ENCODE measurements at places on chromosomes 12 and 14.

GRCh38 chr12:40313928-40314327, 89.1 kb downstream of the LRRK2 start:
- no peaks in the 10 kb centered on the region for H3K27me3 ChIP-seq
- H3K4me3 ChIP-seq: no peak overlapping the region
- H3K27ac ChIP-seq: no peak overlapping the region
- no peak for DNase-seq

- peak overlapping the region; percentile 42 for H3K4me3 ChIP-seq
- no peaks in the 10 kb centered on the region for H3K36me3 ChIP-seq
- H3K27ac ChIP-seq: no peak overlapping the region
- peaks cover 8% of the 10 kb centered on the region for H3K27me3 ChIP-seq
- peak; percentile 42 for DNase-seq
- peaks cover 7% of the 10 kb centered on the region for H3K4me1 ChIP-seq
These were observed 41.6 kb downstream of the ITPK1 start for GRCh38 chr14:93073910-93074769.

DNA sequence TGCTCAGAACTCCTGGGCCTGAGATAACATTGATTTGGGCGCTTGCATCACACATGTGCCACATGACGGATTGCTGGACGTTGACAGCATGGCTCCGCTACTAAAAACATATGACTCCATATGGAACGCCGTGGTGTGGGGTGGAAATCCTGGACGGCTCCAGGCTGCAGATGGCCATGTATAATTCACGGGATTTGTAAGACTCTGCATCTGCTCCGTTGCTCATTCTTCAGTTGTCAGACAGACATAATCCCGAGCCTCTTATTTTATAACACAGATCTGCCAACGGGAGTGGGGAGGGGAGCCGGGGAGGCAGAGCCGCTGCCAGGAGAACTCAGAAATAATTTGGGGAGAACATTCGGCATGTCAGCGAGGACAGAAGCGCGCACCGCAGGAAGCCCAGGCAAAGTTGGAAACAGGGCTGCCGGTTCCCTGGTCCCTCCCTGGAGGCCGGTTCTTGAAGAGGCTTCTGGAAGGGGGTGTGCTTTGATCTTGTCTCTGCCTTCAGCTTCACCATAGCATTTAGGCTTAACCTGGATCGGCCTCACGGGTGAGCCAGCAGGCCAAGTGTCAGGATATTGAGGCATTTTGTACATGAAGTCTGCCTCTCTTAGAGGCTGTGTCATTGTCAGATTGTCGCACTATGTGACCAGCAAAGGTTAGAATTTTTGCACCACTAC, 45.8 kb upstream of the MYL2 start:
- no peak for DNase-seq
- H3K27me3 ChIP-seq: peaks cover 13% of the 10 kb centered on the region
- H3K4me3 ChIP-seq: no peak overlapping the region

DNA sequence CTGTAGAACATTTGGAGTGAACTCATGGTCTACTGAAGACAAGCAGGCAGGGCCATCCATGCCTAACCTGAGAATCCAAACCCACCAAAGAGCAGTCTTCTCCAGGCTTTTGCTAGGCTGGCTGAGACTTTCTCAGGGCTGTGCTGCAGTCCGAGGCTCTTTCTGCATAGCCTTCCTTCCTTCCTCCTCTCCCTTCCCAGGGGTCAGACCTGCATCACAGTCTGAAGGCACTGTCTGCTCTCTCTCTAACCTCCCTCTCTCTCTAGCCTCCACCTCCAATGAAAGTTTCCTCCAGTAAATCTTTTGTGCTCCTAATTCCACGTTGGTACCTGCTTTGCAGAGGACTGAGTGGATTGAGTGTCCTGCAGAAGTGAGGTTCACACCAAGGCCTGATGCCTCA, 6.4 kb upstream of the WSCD2 start:
- no peak overlapping the region for H3K4me3 ChIP-seq
- peaks cover 41% of the 10 kb centered on the region for H3K27me3 ChIP-seq
- DNase-seq: no peak
- no peak overlapping the region for H3K27ac ChIP-seq

DNA sequence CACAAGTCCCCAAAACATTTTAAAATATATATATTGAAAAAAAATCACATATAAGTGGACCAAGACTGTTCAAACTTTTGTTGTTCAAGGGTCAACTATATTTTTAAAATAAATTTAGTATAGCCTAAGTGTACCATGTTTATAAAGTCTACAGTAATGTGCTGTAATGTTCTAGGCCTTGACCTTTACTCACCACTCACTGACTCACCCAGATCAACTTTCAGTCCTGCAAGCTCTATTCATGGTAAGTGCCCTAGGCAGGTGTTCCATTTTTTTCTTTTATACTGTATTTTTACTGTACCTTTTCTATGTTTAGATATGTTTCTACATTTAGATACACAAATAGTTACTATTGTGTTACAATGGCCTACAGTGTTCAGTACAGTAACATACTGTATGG, 23.4 kb upstream of the TMTC1 start:
- H3K27ac ChIP-seq: no peak overlapping the region
- no peak overlapping the region for H3K4me3 ChIP-seq
- H3K36me3 ChIP-seq: no peaks in the 10 kb centered on the region
- peaks cover 2% of the 10 kb centered on the region for H3K4me1 ChIP-seq
- peak; percentile 53 for DNase-seq
- H3K27me3 ChIP-seq: no peaks in the 10 kb centered on the region

DNA sequence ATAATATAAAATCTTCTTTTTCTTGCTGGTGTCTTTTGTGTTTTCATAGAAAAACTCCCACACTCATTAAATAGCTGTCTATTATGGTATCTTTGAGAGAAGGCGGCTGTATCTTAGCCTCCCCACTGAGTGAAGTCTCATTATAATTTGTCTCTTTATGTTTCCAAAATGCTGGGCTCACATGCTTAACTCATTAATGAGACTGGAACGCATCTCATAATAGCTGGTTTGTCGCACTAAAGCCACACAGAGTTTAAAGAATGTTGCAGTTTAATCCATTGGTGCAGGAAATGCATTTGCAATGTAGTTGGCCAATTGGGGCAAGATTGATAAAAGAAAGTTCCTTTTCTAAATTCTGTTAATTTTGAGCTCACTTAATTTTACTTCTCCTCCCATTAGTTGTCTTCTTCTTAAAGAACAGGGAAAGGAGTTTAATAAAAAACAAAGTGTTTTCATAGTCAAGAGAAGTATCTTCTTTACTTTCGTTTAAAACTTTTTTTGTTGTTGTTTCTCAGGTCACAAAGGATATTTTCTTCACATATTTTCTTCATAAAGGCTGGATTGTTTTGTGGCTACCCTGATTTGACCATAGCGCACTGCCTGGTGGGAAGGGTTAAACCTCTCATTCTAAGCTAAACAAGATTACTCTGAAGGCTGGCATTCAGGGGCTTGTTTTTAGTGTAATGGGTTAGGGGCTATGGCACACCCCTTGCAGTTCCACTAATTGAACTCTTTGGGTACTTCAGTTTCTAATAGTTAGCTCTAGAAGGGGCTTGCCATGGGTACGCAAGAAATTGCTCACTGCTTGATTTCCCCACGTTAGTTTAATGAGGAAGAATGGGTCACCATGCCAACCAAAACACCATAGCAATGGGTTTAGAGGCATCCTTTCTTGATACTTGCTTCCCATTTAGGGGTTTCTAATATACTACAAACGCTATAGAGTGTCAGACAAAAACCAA, 197.0 kb downstream of the TMTC2 start:
- H3K36me3 ChIP-seq: no peaks in the 10 kb centered on the region
- no peaks in the 10 kb centered on the region for H3K27me3 ChIP-seq
- peaks cover 5% of the 10 kb centered on the region for H3K4me1 ChIP-seq
- DNase-seq: no peak
- no peak overlapping the region for H3K27ac ChIP-seq
- no peak overlapping the region for H3K4me3 ChIP-seq

DNA sequence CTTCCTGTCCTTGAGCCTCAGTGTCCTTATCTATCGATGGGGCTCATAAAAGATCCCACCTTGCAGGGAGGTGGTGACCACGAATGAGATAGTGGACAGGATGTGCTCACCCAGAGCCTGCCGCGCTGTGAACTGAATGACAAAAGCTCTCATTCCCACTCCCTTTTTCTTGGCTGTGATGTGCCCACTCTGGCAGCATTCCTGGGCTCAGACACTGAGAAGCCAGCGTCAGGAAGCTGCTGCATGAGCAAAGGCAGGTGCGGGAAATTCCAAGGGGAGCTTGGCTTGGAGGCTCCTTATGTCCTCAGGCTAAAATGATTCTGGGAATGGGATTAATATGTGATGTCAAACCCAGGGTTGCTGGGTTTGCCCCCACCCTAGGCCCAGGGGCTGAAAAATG, 61.6 kb downstream of the EFCAB11 start:
- DNase-seq: no peak
- no peaks in the 10 kb centered on the region for H3K27me3 ChIP-seq
- H3K36me3 ChIP-seq: no peaks in the 10 kb centered on the region
- no peak overlapping the region for H3K4me3 ChIP-seq

DNA sequence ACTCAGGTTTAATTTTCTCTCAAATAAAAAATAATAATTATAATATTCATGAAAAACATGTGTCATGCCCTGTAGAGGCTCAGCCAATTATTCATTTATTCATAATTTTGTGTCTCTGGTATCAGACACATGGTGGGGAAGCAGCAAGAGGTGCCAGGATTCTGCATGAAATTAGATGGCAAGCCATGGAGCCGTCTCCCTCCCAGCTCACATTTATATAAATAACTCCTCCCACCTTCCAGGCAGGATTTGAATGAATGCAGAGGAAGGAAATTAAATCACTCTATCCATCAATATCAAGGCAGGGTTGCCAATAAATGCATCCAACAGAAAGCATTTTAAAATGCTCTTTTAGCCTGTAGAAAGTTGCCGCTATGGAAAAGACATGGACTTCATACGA, 98.1 kb downstream of the PTPRR start:
- no peaks in the 10 kb centered on the region for H3K27me3 ChIP-seq
- H3K36me3 ChIP-seq: no peaks in the 10 kb centered on the region
- DNase-seq: no peak
- H3K4me1 ChIP-seq: no peaks in the 10 kb centered on the region
- no peak overlapping the region for H3K27ac ChIP-seq

DNA sequence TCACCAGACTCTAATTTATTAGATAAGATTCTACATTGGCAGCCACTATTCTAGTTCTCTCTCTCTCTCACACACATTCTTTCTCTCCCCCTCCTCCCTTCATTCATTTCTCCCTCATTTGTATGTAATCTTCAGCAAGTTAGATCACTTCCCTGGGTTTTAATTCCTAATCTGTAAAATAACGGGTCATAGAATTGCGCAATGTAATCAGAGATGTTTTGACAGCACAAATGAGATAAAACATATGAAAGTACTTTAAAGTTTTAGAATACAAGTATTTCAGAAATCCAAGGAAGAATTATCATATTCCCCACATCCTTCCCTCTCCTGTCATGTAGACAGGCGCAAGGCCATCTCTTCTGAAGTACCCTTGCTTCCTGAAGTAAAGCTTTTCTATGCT, 21.7 kb downstream of the STYK1 start:
- no peak overlapping the region for H3K4me3 ChIP-seq
- H3K4me1 ChIP-seq: no peaks in the 10 kb centered on the region
- no peaks in the 10 kb centered on the region for H3K36me3 ChIP-seq
- DNase-seq: no peak
- H3K27ac ChIP-seq: no peak overlapping the region

DNA sequence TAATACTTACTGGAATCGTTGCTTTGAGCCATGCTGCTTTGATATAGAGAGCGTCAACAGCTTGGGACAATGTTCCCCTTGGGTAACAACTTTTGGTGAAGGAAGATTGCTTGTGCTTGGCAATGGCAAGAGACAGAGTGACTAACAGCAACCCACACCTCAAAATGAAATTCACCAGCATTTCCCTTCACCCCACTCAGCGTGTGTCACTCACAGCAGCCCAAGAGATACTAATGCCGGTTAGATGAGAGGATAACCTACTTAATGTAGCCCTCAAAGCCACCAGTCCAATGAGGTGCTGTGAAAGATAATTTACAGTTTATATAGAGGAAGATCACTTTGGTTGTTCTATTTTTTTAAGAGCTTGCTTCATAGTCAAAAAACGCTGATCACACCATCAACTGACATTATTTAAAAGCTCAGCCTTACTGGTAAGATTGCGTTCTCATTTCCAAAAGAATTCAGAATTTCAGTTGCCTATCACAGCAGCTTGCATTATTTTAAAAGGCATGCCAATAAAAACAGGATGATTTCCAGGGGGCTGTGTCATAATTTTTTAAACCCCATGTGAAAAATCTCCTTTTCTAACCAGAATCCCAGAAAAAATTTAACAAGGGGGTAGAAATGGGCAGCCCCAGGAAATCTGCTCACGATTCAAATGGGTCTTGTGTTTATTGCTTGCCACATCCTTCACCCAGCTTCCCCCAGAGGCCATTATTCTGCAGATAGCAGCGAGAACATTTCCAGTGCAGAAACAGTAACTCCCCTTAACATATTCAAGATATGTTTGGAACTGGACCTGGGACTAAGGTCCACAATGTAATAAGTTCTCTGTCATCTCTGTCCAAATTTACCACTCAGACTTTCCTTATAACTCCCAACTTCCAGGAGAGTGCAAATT, at the start of gene IL26:
TSS of gene IL26 (minus strand) at position 235 of the 901 bp plus-strand sequence. CDS start at position 181, 54 bp downstream.
- no peaks in the 10 kb centered on the region for H3K36me3 ChIP-seq
- H3K4me3 ChIP-seq: no peak within 1 kb of the TSS
- H3K27ac ChIP-seq: no peak within 1 kb of the TSS
- DNase-seq: no peak
- H3K4me1 ChIP-seq: no peaks in the 10 kb centered on the region

GRCh38 chr14:46344327-46344937, 307.1 kb downstream of the RPL10L start:
- H3K36me3 ChIP-seq: no peaks in the 10 kb centered on the region
- peak; percentile 52 for DNase-seq
- H3K4me3 ChIP-seq: no peak overlapping the region
- no peak overlapping the region for H3K27ac ChIP-seq

DNA sequence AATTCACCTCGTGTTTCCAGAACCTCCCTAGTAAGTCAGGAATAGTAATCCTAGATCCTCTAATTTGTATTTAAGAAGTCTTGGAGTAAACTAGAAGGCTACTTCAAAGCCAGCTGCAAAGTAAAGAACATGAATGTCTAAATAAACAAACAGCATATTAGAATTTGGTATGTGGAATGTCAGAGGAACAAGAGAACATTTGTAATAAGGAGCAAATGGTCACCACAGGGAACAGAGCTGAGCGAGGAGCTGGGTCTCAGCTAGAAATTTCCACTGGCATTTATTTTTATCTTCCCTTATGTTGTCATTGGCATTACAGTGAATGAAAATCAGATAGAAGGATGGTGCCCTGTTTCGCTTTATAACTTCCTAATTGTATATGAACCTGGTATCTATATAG, 50.2 kb downstream of the FRMD6 start:
- H3K4me1 ChIP-seq: no peaks in the 10 kb centered on the region
- no peak overlapping the region for H3K27ac ChIP-seq
- no peaks in the 10 kb centered on the region for H3K27me3 ChIP-seq
- H3K4me3 ChIP-seq: no peak overlapping the region

DNA sequence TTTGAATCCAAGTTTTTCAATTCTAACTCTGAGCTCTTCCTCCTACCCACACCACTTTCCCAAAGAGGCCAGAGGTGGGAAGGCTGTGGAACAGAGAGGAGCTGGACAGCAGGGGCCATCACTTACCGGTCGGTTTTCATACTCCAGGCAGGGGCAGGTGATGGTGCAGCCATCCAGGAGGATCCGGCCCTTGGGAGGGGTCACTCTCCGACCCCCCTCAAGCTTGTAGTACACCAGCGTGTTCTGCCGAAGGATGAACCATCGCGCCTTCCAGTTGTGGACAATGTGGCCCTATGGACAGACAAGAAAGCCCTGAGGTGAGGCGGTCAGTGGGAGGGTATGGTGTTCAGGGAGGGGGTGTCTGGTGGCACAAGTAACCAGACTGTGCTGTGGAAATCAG, 14.4 kb downstream of the PLEK2 start:
- H3K27me3 ChIP-seq: no peaks in the 10 kb centered on the region
- no peak overlapping the region for H3K4me3 ChIP-seq
- peaks cover 10% of the 10 kb centered on the region for H3K36me3 ChIP-seq
- H3K4me1 ChIP-seq: peaks cover 14% of the 10 kb centered on the region
- no peak overlapping the region for H3K27ac ChIP-seq

Data from mesenchymal stem cell (in vitro differentiated cells and primary cell).